Hematopoietic multipotent progenitor cell (in vitro differentiated cells): ENCODE measurements at places on chromosomes 16 and 17.

DNA sequence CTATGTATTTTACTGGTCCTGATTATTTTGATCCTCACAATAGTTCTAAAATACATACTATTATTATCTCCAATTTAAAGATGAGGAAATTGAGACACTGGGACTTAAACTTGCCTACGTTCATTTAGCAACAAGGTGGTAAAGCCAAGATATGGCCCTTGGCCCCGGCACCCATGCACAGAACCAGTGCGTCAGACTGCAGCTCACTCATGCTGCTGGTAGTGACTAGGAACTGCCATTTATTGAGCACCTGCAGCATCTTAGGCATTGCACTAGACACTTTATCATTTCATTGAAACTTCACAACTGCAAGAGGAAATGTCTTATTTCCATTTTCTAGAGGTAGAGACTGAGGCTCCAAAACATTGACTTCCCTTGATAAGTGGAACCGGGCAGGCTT is 93.3 kb downstream of the RAB11FIP4 start:
- DNase-seq = no peak

- DNase-seq = no peak
Measured at GRCh38 chr16:57266531-57267260, 17.8 kb downstream of the PLLP start.

DNA sequence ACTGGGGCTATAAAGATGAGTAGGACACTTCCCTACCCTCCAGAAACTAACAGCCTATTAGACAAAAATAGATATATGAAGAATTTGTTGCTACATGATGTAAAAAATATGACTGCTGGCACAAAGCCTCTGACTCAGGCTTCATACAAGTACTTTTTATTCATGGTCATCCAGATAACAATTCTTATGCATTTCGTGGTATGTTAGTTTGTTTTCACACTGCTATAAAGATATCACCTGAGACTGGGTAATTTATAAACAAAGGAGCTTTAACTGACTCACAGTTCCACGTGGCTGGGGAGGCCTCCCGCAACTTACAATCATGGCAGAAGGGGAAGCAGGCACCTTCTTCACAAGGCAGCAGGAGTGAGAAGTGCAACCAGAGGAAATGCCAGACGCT is 112.5 kb upstream of the HLF start:
- no peak for DNase-seq

DNA sequence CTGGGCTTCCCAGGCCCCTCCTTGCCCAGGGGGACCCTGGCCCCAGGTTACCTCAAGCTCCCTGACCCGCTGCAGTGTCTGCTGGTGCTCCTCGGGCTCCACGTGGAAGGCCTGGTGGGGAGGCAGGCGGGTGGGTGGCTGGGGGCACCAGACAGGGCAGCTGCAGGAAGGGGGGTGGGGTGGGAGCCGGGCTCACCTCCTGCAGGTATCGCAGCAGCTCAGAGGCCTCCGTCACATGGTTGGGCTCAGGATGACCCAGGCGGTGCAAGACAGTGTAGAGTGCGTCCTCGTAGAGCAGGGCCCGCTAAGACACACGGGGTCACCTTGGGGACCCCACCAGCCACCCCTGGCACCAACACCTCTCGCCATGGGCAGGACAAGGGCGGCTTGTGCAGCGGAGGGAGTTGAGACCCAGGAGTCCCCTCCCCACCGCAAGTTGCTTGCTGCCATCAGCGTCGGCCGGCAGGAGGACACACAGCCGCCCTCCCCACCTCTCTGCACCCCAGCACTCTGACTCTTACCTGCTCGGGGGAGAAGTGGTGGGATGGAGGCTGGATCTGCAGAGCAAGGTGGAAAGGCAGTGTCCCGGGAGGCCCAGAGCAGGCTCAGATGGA is 1.1 kb downstream of the UNC13D start:
- DNase-seq = peak; percentile 33

GRCh38 chr17:68020409-68020756 is 15.2 kb upstream of the KPNA2 start:
- DNase-seq = peak; percentile 19

- no peak for DNase-seq
Measured at GRCh38 chr17:40680998-40681397, 16.0 kb upstream of the KRT222 start.

DNA sequence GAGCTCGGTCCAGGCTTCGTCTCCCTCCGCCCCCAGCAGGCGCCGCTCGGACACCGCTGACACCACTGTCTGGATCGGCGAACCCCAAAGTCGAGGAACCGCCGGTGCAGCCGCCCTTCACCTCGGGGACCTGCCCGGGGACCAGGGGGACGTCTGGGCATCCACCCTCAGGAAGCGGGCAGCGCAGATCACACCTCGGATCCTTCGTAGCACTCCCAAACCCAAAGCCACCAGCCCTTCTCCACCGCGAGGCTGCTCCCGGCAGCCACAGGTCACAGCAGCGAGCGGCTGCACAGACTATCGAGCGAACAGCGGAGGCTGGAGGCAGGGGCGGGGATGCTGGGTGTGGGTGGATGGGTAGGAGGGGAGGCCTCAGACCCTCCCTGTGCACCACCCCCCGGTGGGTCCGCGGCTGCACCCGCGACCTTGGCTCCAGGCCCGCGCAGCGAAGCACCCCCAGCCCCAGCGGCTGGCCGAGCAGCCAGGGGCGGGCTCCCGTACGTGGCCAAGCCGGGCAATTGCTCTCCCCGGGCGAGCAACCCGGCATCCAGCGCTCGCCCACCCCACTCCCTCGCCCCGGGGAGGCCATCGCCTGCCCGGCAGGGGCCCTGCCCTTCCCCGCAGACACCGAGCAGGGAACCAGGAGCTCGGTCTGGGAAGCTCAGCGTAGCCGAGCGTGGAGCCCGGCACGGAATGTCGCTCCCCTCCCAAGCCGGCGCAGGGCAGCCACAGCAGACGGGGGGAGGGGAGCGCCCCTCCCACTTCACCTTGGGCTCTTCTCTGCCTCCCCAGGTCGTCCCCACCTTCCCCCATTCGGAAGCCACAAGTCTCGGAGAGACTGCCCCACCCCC is 1.0 kb downstream of the SDK2 start:
- no peak for DNase-seq

DNA sequence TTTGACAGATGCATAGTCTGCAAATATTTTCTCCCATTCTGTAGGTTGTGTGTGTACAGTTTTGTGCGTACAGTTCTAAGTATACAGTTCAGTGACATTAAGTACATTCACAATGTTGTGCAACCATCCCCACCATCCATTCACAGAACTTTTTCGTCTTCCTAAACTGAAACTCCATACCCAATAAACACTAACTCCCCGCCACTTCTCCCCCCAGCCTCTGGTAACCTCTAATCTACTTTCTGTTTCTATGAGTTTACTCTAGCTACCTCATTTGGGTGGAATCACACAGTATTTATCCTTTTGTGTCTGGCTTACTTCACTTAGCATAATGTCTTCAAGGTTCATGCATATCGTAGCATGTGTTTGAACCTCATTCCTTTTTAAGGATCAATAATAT is 14.3 kb downstream of the PIK3R5 start:
- no peak for DNase-seq

GRCh38 chr16:66277311-66278070 is 89.0 kb upstream of the CDH5 start:
- no peak for DNase-seq

- DNase-seq = no peak
Measured at GRCh38 chr16:30570636-30571444, 674 bp downstream of the ZNF688 start.

- DNase-seq = no peak
Measured at GRCh38 chr16:83554540-83554939, 253.2 kb upstream of the HSBP1 start.

GRCh38 chr17:66222798-66223350 is 6.3 kb downstream of the APOH start:
- no peak for DNase-seq
